ENCODE measurements at places on chromosomes 6 and 20.

DNA sequence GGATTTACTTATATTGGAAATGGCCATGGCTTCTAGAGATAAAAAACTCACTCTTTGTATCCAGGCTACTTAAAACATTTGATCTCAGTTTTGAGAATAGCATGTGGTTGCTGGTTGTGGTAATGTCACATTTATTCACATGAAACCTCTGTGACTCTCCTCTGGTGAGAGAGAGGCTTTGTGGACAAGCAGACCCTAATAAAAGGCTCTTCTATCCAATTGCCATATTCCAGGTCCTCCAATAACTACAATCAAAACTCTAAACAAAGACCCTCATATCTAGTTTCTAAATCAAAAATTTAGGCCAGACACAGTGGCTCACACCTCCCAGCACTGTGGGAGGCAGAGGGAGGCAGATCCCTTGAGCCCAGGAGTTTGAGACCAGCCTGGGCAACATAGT, 176.3 kb upstream of the LAMP5 start:
- DNase-seq, result no peak

DNA sequence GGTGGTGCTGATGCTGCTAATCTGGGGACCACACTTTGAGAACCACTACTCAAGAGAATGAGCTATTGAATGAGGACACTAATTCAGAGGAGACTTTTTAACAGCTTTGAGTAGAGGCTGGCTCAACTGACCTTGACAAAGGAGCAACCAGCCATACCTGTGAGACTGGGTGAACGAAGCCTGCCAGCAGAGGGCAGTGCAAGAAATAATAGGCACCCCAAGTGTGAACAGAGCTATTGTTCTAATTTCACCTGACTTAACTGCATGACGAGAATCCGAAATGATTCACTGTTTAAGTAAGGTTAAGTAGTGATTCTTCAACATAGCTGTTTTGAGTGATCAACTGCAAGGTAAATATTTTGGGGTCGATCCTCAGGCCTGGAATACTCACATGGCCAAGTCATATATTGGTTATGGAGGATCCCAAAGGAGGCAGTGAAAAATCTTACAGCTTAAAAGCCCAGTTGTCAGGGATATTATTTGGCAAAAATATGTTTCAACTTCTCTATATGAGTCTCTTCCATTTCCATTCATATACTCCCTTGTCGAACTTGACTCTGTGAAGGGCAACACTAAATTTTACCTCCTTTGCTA, 550.5 kb upstream of the MARCKS start:
- DNase-seq, result no peak

DNA sequence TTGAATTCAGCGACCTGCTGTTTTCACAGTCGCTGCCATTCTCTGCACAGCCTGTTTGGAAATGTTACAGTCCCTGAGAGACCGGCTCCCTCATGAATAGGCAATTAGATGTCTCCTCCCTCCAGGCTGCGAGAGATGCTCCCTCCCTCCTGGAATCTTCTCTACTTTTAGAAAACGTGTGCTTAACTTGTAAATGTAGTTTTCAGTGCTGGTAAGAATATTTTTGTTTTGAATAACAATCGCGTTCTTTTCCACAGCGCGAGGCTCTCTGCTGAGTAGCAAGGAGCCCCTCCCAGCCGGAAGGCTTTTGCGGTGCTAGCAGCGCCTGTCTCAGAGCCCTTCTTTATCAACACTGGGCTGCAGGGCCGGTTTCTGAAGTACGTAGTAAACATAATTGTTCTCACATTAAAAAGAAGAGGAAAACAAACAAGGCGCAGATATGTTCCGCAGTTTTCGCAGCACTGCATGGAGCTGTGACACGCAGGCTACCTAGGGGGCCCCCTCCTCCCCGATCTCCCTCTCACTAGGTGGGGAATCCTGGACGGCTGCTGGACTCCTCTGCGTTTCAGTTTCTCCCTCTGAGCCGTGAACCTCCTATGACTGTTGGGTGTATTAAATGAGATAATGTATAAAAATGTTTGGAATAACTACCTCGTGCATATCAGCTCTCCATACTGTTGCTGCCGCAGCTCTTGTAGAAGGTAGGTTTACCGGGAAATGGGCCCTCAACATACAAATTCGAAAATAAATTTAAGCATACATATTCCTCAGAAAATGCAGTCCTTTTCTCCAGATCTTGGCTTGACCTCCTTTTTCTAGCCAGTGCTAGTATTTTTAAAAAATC, 79.0 kb upstream of the SPACA1 start:
- DNase-seq, result no peak

DNA sequence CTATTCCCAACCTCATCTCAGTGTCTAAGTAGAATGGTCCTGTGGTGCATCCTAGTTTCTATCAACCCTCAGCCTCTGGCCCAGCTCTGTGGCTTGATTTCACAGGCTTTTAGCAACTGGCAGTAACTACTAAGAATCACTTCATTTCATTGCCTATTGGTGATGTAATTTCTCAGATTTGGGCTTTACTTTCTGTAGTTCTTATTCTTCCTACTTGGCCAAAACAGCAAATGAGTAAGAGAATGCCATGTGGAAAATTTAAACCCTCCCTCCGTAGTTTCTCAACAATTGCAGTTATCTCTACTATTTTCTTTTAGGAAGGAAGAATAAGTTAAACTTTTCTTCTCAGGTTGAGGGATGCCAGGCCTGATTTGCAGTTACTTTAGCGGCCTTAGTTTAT, 387.3 kb downstream of the CDKAL1 start:
- no peak for DNase-seq

- no peak for DNase-seq
Observed at GRCh38 chr6:22807261-22807660, 237.9 kb downstream of the HDGFL1 start.

GRCh38 chr6:14709066-14709670, 536.7 kb upstream of the JARID2 start:
- no peak for DNase-seq

DNA sequence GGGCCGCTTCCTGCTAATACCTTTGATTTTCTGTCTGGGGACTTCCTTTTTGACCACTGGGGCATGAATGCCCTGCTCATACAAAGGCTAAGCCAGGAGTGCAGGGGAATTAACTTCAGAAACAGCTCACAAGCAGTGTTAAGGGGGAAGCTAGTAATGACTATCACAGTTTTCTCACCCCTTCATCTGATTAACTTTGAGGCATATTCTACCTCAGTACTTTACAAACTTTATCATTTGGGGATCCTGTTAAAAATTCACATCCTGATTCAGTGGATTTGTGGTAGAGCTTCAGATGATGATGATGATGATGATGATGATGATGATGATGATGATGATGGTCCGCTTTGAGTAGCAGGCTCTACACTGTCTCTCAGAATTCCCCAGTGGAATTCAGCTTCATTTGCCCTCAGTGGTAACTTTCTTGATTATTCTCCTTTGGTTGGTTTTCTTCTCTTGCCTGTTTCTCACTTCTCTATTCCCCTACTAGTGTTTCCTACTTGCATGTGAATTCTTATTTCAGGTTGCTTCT, 78.4 kb upstream of the TMEM170B start:
- no peak for DNase-seq

- no peak for DNase-seq
Observed at GRCh38 chr6:155372256-155372655, 58.0 kb upstream of the TFB1M start.

GRCh38 chr6:39516471-39516870, 194.0 kb upstream of the KCNK16 start:
- no peak for DNase-seq

DNA sequence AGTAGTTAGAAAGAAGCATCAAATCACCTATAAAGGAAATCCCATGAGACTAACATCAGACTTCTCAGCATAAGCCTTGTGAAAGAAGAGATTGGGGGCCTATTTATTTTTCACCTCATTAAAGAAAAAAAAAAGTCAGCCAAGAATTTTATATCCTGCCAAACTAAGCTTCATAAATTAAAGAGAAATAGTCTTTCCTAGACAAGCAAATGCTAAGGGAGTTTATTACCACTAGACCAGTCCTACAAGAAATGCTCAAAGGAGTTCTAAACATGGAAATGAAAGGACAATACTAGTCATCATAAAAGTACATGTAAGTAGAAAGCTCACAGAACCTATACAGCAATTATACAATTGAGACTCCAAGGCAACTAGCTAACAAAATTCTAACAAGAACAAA, 96.5 kb upstream of the OLIG3 start:
- no peak for DNase-seq
